GM23248 (cell line): ENCODE measurements at places on chromosomes 16 and 17. TPM values are rescaled to one million over a fixed set of nuclear protein-coding genes. Genes with fewer than 3 reads are reported as not detected.

The NPIPA3 gene
- total RNA-seq, result 0.32 and 0.51 TPM in 2 replicates

The PDE6G gene
- total RNA-seq, result not detected in 2 replicates

The FBXO39 gene
- 1.1 TPM in 1 of 2 replicates, not detected in the other for total RNA-seq

GRCh38 chr16:73997971-73998370 is 298.6 kb upstream of the PSMD7 start:
- no peak for DNase-seq

GRCh38 chr16:983044-984030 is 1.8 kb downstream of the SOX8 start:
- no peak for DNase-seq

DNA sequence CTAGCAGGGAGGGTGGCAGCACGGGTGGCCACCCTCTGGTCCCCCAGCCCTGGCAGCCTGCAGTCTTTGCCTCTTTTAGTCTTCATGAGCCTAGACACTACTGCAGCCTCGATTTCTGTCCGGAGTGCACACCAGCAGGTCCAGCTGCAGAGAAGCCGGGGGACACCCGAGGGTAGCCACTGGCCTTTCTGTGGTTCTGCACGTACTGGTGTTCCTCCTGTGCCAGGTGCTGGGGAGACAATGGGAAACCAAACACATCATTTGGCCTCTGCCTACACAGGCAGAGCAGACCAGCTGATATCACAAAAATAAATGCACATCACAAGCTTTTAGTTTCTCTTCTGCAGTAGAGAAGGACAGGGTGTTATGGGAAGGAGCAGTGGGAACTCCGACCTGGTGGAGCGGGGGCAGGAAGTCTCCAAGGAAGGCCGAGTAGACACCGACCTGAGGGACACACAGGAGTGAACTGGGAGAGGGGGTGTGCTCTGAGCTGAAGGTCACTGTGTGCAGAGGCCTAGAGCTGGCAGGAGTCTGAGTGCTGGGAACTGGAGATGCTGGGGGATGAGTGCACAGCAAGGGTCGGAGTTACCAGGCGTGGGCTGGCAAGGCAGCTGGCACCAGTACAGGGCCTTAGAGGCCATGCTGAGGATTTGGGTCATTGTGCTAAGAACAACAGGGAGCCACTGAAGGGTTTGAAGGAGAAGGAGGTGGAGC is 23.1 kb downstream of the GPT2 start:
- no peak for DNase-seq

DNA sequence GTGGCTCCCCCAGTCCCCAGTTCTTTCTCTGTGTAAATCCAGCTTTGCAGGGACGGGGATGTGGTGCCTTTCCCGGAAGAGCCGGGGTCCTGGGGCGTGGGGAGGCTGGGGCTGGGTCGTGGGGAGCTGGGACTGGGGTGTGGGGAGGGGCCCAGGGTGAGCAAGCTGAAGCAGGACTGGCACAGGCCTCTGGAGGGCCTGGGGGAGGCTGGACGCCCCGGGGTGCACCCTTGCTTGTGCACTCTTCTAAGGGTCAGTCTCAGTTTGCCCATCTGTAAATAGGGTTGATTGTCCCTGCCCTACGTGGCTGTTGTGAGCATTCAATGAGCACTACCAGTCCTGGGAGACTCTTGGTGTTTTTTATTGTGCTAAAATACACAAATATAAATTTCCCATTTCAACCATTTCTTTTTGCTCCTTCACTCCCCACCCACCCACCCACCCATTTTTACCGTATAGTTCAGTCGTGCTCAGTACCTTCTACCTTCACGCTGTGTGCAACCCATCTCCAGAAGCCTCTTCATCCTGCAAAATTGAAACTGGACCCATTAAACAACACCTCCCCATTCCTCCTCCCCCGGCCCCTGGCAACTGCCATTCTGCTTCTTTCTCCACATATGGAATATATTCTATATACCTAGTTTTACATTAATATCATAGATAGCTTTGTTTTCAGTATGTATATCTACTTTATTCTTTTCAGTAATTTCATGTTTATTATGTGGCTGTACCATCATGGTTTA is 7.8 kb upstream of the TBC1D3B start:
- no peak for DNase-seq

DNA sequence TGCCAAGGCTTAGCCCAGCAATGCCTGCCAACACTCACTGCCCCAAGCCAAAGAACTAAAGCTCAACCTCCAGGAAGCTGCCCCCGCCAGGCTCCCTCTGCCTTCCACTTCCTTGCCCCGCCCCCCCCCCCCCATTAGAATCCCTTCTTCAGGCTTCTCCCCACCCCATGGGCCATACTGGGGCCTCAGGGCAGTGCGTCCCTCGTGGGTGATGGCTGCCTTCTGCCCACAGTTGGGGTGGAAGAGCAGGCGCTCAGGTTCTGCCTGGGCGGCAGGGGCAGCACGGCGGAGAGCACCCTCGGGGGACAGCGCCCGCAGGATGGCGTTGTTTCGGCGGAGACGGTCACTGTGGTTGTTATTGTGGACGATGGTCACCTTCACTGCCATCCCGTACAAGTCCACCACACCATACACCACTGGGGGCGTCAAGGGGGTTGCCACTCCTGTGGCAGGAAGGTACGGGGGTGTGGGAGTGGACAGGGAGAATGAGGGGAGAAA is 4.1 kb downstream of the NEURL4 start:
- DNase-seq, result no peak
